Ovary (tissue), 10 donors: ENCODE measurements at places on chromosomes 6 and 20. TPM values are rescaled to one million over a fixed set of nuclear protein-coding genes. Genes with fewer than 3 reads are reported as not detected.

The SMIM29 gene
- 25.5 TPM for total RNA-seq

The PNLDC1 gene
- 0.51 TPM for total RNA-seq

The SLC32A1 gene
- not detected for total RNA-seq

The OR2J2 gene
- not detected for total RNA-seq

The MOG gene
- not detected for total RNA-seq

The TOP1 gene
- total RNA-seq: 36.8 TPM

The EBF4 gene
- 36.2 TPM for total RNA-seq

The BLTP3A gene
- 6.7 TPM for total RNA-seq

The EMILIN3 gene
- total RNA-seq: 33.5 TPM

The AHI1 gene
- total RNA-seq: 26.3 TPM

The TMEM244 gene
- total RNA-seq: not detected

The HLA-DQA2 gene
- 0.82 TPM for total RNA-seq

The SPATS1 gene
- not detected for total RNA-seq

The COL21A1 gene
- 4.6 TPM for total RNA-seq

The CFAP61 gene
- 1.9 TPM for total RNA-seq

The HLA-DPB1 gene
- 85.8 TPM for total RNA-seq

The SCUBE3 gene
- total RNA-seq: 0.17 TPM

The PROKR2 gene
- not detected for total RNA-seq

The PRSS35 gene
- 2.4 TPM for total RNA-seq
